ENCODE measurements at places on chromosomes 6 and 20.

DNA sequence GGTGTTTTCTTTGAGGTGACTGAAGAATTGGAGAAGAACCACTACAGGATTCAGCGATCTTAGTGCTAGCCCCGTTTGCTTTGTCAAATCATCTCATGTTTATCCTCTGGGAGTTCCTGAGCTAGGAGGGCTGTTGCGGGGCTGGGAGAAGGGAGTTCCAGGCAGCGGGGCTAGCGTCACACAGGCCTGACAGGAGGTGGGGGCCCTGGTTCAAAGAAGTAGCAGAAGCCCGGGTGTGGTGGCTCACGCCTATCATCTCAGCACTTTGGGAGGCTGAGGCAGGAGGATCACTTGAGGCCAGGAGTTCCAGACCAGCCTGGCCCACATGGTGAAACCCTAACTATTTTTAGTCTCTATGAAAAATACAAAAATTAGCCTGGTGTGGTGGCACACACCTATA lies 33.2 kb upstream of the SULF2 start:
- no peak for DNase-seq

- DNase-seq: no peak
Observed at GRCh38 chr6:25449774-25450173, 170.6 kb downstream of the CARMIL1 start.

DNA sequence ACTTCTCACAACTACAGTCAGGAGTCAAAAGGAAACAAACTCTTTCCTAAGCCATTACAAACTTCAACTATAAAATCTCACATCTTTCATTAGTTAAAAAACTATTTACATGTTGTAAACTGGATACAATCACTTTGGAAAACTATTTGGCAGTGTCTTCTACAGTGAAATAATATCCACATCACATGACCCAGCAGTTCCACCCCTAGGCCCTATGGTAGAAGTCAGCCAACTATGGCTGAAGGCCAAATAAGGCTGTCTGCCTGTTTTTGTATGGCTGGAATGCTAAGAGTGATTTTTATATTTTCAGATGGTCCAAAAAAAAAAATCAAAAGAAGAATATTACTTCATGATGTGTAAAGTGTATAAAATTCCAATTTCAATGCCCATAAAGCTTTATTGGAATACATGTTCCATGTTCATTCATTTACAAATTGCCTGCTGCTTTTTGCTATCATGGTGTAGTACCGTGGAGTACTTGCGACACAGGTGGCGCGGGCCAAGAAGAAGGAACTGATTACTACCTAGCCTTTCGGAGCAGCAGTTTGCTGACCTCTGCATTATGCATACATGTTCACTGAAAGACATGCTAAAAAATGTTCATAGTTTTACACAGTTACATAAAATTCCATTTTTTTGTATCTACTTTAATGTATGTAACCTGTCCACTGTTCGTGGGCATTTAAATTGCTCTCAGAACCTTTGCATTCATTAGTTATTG lies 129.0 kb downstream of the KIF16B start:
- peak; percentile 41 for DNase-seq

GRCh38 chr20:4871486-4871885 lies 129.8 kb downstream of the SLC23A2 start:
- no peak for DNase-seq

- no peak for DNase-seq
Observed at GRCh38 chr6:79134699-79135474, 56.8 kb upstream of the PHIP start.

- DNase-seq: no peak
Observed at GRCh38 chr20:44171775-44172571, 15.0 kb downstream of the JPH2 start.

- no peak for DNase-seq
Observed at GRCh38 chr6:127877231-127877630, 23.6 kb downstream of the THEMIS start.

DNA sequence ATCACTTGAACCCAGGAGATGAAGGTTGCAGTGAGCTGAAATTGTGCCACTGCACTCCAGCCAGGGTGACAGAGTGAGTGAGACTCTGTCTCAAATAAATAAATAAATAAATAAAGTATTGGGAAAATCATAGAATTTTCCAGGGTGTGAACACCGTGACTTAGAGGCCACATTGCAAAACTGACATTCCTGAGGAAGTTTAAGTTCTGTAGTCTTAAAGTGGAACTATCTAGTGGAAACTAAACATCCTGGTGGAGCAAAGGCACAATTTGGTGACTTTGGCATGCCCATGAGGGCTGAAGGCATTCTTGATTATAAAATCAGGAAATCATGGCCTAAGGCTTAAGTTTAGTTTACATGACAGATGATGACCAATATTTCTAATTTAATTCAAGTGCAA lies 32.7 kb upstream of the MCM3 start:
- DNase-seq: no peak

GRCh38 chr20:58174708-58175280 lies 53.7 kb downstream of the ANKRD60 start:
- no peak for DNase-seq

GRCh38 chr6:84332139-84333034 lies 104.9 kb upstream of the CEP162 start:
- DNase-seq: no peak

DNA sequence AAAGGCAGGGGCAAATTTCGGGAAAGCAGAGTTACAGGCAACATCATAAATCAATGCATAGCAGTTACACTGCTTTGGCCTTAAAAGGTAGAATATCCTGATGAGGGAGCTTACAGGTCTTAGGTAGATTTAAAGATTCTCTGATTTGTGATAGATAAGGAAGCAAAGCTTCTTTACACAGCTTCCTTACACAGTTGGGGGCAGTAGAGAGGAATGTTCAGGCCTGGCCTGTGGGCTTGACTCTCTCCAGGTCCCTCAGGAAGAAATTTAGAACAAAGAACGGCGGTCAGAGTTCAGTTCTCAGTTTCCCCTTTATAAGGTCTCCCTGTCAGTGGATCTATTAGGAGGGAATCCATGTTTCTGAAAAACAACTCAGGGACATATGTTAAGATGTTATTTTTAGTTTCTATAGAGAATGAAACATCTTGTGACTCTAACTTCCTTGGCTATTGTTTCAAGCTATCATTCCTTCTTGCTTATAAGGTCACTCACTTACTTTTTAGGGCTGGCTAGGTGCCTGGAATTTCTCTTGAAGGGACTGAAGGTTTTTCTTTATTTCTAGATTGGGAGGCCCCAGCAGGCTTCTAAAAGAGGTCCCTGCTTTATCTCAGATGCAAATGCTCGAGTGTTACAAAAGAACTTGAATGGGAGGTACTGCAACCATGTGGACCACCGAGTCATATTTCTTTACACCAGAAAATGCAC lies 11.8 kb downstream of the HLA-B start:
- no peak for DNase-seq

DNA sequence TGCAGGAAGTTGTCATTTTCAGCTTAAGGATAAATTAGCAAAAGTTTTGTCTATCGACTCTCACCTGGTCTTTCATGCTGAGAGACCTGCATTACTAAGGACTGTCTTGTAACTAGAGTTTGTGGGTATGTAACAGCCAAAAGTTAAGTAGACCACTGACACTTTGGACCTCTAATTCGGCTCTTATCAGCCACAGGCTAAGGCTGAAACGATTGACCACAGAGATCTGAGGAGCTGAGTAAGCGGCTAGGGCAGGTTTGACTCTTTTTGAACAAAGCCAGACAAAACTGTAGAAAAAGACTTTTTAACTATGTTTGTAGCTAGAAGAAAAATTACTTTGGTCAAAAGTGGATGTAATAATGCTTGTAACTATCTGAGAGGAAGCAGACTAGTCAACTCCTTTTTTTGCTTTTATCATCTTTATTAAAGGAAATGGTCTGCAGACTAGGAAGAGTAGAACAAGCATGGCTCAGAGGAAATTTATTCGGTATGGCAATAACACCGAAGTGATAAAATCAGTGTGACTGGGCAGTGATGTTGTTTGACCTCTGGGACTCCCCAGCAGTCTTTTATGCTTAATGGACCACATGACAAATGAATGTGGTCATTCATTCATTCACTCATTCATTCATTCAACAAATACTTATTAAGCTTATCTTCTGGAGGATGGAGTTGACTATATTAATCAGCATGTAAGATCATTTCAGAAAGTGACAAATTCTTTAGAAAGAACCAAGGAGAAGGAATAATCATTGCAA lies 725.0 kb upstream of the HS3ST5 start:
- no peak for DNase-seq

DNA sequence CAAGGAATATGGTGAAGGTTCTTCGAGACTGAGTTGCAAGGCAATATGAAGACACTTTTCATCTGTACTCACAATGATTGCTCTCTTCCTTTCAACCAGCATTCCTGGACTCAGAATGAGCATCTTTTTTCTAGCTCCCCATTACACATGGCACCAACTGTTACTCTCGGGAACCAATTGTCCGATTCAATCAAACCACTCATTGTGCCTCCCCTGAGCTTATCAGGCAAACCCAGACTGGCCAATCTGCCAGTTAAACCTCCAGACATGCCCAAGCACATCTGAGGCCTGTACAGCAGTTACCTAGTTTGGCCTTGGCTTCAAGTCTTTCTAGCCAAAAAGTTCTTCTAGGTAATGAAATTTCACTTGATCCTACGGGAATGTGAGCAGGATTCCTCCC lies 164.1 kb downstream of the ID4 start:
- DNase-seq: no peak

DNA sequence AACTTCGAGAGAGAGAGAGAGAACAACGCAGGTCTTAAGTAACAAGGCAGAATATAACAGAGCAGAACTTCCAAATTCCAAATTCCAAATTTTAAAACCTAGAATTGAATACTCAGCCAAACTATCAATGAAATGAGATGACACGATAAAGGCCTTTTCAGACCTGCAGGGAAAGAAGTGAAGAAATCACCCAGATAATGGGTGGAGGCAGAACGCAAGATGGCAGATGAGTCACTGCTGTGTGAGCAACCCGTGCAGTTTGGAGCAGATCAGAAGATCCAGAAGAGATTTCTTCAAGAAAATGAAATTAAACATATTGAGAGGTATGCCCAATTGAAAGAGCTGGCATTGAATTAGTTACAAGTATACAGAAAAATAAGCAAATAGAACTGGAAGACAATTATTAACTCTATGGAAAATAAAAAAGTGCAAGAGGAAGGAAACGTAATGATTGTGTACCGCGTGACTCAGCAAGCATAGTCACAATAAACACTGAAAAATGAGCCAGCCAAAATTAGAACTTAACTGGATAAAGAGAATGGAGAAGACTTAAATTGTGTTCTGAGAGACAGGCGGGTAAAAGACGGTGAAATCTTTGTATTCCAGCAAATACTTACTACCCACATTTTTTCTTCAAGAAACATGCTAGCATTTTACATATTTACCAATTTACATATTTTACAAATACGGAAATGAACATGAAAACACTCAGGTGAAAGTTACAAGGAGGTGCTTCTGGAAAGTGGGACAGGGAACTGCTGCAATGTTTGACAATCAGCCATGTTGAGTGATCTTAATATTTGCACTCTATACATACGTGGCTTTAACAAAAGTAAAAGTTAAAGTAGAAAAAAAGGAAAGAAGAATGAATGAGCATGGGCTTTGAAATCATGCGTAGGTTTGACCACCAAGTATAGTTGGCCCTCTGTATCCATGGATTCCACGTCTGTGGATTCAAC lies 87.9 kb upstream of the CDYL start:
- DNase-seq: peak; percentile 89

- DNase-seq: peak; percentile 97
Observed at GRCh38 chr6:148507774-148508173, 165.1 kb downstream of the SASH1 start.

DNA sequence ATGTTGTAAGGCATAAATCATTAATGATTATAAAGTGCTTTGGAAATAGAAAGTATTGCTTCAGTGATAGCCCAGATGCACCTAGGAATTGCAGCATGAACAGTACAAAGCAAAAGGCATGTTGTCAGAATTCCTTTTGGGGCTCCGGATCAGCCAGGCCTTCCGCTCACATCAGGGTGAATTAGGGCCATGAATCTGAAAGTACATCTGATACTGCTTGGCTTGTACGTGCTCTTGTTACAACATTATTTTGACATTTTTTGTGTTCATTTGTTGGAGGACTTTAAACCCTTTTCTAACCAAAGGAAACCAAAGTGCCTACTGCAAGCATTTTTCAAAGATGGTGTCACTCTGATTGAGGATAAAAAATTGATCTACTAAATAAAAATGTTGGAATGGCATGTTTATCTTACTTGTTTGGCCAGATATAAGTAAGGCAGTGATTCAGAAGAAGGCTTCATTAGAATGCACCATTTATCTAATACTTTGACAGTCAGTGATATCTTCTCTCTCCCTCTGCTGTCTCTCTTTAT lies 1005.6 kb upstream of the FLRT3 start:
- DNase-seq: peak; percentile 1

DNA sequence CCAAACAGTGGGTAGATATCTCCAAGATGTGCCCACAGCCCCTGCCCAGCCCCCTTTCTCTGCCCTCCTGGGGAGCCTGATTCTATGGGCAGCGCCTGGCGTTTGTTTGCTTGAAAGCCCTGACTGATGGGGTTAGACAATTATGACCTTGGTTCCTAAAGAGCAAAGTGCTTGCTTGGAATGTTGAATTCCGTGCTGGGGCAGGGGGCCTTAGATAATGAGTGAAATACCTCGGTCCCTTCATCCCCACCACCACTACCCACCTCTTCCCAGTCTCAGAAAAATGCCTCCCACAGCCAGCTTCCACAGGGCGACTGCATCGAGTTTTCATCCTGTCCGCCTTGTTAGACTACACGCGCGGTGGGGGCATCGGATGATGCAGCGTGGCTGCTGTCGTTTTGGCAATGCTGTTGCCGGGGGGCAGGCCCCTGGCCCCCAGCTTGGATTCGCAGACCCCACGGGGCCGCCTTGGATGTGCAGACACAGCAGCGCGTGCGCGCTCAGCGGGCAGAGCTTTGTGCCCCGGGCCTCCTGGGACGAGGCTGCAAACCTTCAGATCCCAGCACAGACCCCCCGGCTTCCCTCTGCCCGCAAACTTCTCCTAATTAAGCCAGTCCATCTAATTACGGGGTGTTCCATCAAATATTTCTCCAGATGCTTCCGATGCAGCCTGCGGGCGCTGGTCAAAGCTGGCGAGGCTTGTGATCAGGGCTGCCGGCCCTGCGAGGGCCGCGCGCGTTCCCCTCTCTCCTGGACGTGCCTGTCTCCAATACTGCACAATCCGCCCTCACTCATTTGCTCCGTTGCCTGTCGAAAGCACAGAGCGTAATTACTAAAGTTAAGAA lies 86.1 kb downstream of the LINC00237 start:
- no peak for DNase-seq

DNA sequence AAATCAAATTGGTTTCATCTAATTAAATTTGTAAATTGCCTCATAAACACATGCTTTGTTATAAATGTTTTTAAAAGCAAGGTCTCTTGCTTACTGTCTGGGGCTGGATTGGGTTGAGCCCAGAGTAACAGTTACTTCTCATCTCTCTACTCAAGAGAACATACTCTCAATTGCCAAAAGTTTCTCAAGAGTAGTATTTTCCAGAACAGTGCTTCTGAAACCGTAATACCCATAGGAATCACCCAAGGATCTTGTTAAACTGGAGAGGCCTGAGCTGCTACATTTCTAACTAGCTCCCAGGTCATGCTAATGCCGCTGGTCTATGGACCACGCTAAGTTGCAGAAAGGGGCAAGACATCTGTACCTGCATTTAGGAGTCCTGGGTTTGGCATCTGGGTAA lies 744.9 kb downstream of the PTPRT start:
- DNase-seq: no peak

All from fibroblast of mammary gland (primary cell).